ENCODE measurements at places on chromosomes 13 and 19. TPM values are rescaled to one million over a fixed set of nuclear protein-coding genes. Genes with fewer than 3 reads are reported as not detected.

C5AR2 gene
- 16.8 TPM for total RNA-seq

LRRC4B gene
- total RNA-seq: not detected

FUT1 gene
- 0.17 TPM for total RNA-seq

- H3K4me1 ChIP-seq: peaks cover 14% of the 10 kb centered on the region
- no peaks in the 10 kb centered on the region for H3K27me3 ChIP-seq
- DNase-seq: no peak
- H3K36me3 ChIP-seq: no peaks in the 10 kb centered on the region
These were observed 191.0 kb downstream of the KATNAL1 start for GRCh38 chr13:30116379-30116778.

Data from naive thymus-derived CD4-positive, alpha-beta T cell (primary cell).